ENCODE measurements at places on chromosomes 5 and 9.

- DNase-seq: peak; percentile 62
Measured at GRCh38 chr5:160271396-160271795, 41.0 kb downstream of the CCNJL start.

DNA sequence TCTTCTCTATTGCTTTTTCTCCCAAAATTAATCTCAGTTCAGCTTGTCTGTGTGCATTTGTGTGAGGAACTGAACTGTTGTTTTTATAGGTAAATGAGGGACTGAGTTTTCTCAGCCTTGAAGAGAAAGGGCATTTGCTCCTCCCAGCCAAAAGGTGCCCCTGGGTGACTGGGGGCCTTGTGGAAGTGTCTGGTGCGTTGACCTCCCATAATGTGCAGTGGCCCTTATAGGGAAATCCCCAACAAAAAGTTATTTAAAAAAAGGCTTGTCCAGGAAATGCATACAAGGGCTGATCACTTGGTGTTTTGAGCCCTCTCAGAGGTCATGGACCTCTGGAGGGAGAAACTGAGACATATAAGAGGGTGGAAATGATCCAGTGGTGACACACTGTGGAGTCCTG lies 239.7 kb upstream of the KLF9 start:
- DNase-seq: no peak

DNA sequence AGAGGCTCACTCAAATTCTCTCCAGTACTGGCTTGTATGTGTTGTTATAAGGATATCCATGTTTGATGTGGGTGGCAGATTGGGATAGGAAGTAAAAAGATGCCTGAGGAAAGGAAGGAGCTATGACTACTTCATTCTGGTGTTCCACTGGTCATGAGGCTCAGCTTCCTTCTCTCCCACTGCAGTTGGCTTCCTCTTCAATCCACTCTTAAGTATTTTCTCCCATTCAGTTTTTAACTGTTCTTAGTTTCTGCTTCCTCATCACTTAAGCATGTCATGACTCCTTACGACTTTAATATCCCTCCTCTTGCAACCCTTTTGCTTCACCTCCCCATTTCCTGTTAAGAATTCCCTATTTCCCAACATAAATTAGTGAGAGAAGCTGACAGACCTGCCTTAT lies 81.1 kb downstream of the PJA2 start:
- no peak for DNase-seq

DNA sequence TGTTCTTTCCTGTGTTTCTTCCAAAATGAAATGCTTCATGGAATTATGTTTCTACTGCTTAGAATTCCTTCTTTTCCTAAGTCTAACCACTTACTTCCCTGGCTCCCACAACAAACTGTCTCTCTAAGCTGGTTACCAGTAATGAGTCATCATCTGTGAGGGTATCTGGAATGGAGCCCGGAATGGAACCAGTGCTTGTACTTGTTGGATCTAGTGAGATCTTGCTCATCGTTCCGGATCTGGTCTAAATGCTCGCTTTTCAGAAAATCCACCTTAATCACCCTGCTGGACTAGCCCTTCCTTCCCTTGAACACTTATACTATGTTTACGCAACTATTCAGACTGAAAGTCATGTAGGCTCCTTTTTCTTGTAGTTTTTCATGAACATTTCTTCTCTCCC lies 184.8 kb downstream of the PBX3 start:
- no peak for DNase-seq

- peak; percentile 83 for DNase-seq
Measured at GRCh38 chr9:121620777-121621449, 30.5 kb upstream of the DAB2IP start.

- DNase-seq: no peak
Measured at GRCh38 chr5:29089591-29090130, 2051.3 kb upstream of the CDH9 start.

DNA sequence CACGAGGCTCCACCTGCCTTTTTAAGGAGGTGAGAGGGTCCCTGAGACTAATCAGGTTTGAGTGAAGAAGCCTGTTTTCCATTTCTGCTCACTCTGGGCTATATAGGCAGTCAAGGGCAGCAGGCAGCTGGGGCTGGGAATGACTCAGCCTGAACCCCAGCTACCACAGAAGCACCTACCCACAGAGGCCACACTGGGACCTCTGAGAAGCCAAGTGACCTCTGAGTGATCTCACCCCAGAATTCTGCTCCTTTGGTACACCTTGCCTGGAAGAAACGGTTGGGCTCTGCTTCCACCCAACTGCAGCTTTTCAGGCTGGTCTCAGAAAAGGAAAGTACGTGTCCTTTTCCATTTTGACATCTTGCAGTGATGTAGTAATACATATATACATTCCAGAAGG lies 6.8 kb downstream of the FAM219A start:
- no peak for DNase-seq

GRCh38 chr9:124209774-124210173 lies 48.0 kb upstream of the NEK6 start:
- DNase-seq: no peak

- peak; percentile 30 for DNase-seq
Measured at GRCh38 chr5:10467281-10468198, 25.9 kb downstream of the ROPN1L start.

- no peak for DNase-seq
Measured at GRCh38 chr5:169742771-169743296, 105.8 kb downstream of the DOCK2 start.

- DNase-seq: no peak
Measured at GRCh38 chr5:179608131-179608581, 15.3 kb downstream of the HNRNPH1 start.

GRCh38 chr5:116494784-116495450 lies 79.7 kb downstream of the SEMA6A start:
- DNase-seq: no peak

DNA sequence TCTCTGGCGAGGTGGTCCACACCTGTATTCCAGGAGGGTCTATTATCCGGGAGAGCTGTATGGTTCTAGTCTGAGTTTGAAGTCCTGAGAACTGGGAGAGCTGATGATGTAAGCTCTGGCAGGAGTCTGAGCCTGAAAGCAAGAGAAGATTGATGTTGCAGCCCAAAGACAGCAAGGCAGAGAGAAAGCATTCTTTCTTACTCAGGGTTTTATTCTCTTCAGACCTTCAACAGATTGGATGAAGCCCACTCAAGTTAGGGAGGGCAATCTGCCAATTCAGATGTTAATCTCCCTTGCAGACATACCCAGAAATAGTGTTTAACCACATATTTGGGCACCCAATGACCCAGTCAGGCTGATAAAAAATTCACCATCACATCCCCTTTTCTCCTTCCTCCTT lies 159.1 kb downstream of the CCDC171 start:
- DNase-seq: no peak

DNA sequence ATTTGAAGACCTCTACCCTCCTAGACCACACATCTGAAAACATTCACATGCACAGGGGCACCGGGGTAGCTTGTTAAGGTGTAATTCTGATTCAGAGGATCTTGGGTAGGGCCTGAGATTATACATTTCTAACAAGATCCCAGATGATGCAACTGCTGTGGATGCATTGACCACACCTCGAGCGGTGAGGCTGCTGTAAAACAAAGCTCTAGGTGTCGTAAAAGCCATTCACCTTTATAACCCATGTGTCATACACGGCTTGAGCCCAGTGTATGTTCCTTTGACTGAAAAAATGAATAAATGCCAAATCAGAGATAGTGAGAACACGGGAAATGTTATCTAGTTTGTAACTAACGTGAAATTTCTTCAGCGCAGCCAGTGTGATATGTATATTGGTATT lies 1578.2 kb upstream of the WWC1 start:
- no peak for DNase-seq

- no peak for DNase-seq
Measured at GRCh38 chr5:80474929-80475328, 13.0 kb upstream of the FAM151B start.

DNA sequence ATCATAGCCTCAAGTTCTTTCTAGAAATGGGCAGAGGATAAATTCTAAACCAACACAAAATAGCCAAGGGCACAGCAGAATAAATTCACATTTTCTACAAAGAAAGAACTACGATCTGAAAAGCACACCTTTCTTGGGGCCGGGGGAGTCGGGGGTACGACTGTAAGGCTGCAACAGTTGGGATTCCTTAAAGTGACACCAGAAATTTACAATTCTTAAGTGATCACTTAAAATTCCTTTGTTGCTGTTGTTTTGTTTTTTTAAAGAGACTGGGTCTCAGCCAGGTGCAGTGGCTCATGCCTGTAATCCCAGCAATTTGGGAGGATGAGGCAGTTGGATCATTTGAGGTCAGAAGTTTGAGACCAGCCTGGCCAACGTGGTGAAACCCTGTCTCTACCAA lies 95.8 kb downstream of the CDK5RAP2 start:
- DNase-seq: peak; percentile 74

GRCh38 chr9:9574080-9574479 lies 1038.7 kb downstream of the PTPRD start:
- no peak for DNase-seq

DNA sequence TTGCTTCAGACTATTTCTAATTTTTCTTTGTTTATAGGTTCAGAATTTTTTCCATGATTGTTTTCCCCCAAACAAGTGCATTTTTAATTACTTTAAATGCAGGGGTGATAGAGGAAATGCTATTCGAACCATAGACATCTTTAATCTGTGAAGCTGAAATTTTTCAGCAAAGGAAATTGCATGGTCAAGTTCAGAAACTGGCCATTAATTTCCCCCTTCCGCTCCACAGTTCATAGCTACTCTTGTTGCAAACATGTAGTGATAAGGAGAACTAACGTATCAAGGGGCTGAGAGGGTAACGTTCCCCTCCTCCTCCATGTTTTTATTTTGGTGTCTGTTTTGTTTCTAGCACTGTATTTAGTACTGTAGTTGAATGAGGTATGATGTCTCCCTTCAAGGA lies 3.4 kb upstream of the ROPN1L start:
- no peak for DNase-seq

GRCh38 chr5:163041254-163041653 lies 396.1 kb upstream of the CCNG1 start:
- DNase-seq: no peak

DNA sequence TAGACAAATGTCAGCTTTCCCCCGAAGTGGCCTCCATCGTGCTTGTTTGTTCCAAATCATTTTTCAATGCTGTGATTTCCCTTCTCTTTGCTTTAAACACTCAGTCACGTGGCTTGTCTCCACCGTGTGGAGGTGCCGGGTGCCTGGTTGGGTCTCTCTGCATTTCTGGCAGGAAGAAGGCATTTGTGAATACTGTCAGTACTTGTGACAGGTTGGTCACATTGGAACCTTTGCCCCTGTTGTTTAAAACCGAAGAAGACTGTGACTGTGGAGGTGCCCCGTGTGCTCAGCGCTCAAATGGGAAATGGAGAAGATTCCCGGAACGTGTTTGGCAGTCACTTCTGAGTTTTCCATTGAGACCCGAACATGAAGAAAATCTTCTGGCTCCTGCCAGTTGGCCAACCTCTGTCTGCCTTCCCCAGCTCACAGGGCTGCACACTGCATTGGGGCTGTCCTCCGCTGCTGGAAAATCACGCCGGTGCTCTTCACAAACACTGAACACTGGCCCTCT lies 74.6 kb downstream of the LMNB1 start:
- no peak for DNase-seq

GRCh38 chr5:155729684-155730059 lies 597.3 kb upstream of the SGCD start:
- peak; percentile 53 for DNase-seq

- DNase-seq: no peak
Measured at GRCh38 chr9:76654051-76654461, 110.2 kb upstream of the PCA3 start.

DNA sequence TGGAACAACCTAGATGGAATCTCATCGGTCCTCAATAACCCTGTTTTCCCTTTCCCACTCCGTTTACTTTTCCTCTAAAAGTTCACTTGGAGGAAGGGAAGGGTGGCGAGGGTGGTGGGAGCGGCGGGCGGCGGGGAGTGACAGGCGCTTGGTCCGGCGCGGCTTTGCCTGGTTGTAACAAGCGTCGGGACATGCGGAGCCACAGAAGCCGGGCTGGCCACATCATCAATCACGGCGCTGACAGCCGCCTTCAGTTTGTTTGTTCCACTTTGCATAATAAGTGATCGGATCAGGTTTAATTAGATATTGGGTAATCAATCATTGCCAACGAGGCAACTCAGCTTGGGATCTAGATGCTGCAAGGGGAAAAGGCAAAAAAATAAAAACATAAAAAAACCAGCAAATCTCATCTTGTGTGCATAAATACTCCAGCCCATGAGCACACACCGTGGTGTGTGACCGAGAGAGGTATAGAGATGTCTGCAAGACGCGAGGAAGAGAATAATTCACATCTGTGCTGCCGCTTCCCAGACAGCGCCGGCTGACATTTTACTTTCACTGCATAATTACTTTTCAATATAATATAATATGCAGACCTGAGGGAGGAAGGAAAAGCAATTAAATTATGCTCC lies 396.2 kb upstream of the IRX4 start:
- DNase-seq: no peak

- peak; percentile 5 for DNase-seq
Measured at GRCh38 chr5:57976506-57976905, 483.4 kb downstream of the PLK2 start.

GRCh38 chr9:130878295-130878694 lies 18.3 kb downstream of the QRFP start:
- DNase-seq: no peak

GRCh38 chr9:137366891-137367381 lies 56.0 kb downstream of the EXD3 start:
- no peak for DNase-seq

GRCh38 chr5:16617274-16617968 lies 624 bp upstream of the RETREG1 start:
- DNase-seq: peak; percentile 51

- DNase-seq: no peak
Measured at GRCh38 chr9:8809741-8810140, 1010.2 kb upstream of the DMAC1 start.

DNA sequence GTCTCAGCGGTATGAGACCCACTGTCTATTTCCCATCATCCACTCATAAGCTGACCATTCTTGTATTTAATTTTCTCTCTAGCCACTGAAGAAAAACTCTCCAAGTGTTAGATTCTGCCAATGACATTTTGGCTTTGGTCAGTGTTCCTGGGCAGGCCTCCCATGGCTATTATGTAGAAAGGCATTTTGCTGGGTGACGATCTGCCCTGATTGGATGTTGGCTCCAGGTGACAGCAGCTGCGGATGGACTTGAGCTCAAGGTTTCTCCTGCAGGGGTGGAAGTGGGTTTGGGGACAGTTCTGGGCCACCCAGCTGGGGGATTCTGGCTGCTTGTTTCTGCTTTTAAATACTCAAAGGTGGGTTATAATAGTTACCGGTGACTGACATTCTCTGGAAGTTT lies 31.6 kb downstream of the ACSL6 start:
- DNase-seq: no peak

All from GM23338 (cell line).